ENCODE measurements at places on chromosomes 1 and 21.

GRCh38 chr1:34518146-34518699 is 236.6 kb upstream of the GJB5 start:
- DNase-seq = no peak

GRCh38 chr1:31135973-31136600 is 70.6 kb upstream of the PUM1 start:
- no peak for DNase-seq

DNA sequence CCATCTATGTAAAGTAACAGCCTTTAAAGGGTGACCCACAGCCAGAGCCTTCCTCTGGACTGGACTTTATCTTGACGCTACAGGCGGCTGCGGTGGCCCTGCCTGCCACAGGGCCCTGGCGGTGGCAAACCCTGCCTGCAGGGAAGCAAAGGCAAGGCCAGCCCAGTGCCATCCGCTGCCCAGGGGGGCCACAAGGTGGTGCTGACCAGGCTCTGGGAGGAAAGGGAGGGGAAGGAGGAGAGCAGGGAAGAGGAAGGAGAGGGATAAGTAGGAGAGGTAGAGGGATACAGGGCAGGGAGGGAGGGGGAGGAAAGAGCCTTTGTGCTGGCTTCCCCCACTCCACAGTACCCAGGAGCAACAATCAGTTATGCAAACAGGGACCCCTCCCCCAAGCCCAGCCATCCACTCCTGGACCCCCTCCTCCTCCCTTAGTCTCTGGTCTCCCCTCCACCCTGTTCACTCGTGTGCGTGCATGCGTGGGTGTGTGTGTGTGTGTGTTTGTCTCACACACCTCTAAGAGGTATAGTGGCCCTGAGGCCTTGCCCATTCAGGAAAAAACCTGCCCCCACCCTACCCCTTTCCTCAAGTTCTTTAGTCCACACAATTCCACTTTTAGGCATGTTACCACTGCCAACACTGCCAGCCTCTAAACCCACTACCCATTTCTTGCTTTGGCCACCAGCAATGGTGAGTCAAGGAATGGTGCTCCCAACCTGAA is 30.3 kb downstream of the SSBP3 start:
- DNase-seq = no peak

GRCh38 chr1:11350265-11350664 is 77.3 kb downstream of the UBIAD1 start:
- DNase-seq = no peak

DNA sequence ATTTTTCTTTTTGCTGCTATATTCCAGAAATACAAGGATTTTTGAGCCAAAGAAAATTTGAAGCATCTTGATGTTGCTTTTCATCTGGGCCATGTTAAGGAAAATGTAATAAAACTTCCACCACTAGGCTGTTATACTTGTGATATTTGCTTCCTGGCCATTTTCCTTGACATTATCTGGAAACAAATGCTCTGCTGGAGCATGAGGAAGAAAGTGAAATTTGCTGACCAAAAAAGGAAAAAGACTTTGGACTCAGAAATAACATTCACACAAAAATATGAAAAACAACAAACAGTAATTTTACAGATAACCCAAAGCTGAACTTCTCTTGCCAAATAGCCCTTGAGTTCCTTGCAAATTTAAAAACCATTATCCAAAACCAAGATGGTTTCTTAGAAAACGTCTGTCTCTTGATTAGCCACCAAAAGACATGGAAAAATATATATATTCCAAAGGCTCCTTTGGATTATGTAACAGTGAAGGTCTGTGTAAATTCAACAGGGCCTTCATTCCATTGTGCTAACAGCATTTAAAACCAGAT is 344.5 kb downstream of the LMX1A start:
- no peak for DNase-seq

- no peak for DNase-seq
Observed at GRCh38 chr1:67804710-67805109, 28.6 kb downstream of the GNG12 start.

GRCh38 chr1:11847667-11848372 is at the start of gene NPPA:
Gene NPPA (minus strand): TSS chr1:11847783. CDS start chr1:11847684, 99 bp downstream.
- no peak for DNase-seq

DNA sequence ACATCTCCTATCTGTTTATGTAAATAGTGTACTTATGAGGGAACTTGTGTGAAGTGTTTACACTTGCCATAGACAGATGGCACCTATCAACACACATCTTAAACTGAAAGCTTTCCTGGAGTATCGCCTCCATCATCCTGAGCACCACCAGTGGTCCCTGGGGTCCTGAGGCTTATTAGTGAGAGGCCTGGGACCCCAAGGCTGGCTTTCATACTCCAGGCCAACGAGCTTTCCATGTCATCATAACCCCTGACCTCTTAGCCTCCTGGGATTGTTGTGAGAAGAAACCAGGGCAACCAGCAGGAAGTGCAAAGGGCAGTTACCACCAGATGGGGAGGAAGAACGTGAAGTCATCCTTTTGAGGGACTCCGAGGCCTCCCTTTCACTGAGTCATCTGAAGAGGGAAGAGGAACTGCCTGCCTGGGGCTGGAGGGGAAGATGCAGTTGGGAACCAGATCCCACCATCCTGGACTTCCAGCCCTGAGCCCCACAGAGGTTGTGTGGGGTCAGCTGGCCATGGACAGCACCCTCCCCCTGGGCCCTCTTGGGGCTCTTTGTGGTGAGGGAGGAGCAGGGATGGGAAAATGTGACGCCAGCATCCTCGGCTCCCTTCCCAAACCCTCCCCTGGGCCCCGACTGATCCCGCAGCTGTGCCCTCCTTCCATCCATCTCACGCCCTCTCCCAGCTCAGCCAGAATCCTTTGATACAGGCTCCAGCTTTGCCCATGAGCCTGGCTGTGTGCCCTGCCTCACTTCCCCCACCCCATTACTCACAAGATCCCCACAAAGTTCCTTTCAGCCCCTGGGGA is 5.8 kb downstream of the INKA2 start:
- no peak for DNase-seq

GRCh38 chr1:1250786-1251284 is 4.3 kb upstream of the C1QTNF12 start:
- DNase-seq = no peak

DNA sequence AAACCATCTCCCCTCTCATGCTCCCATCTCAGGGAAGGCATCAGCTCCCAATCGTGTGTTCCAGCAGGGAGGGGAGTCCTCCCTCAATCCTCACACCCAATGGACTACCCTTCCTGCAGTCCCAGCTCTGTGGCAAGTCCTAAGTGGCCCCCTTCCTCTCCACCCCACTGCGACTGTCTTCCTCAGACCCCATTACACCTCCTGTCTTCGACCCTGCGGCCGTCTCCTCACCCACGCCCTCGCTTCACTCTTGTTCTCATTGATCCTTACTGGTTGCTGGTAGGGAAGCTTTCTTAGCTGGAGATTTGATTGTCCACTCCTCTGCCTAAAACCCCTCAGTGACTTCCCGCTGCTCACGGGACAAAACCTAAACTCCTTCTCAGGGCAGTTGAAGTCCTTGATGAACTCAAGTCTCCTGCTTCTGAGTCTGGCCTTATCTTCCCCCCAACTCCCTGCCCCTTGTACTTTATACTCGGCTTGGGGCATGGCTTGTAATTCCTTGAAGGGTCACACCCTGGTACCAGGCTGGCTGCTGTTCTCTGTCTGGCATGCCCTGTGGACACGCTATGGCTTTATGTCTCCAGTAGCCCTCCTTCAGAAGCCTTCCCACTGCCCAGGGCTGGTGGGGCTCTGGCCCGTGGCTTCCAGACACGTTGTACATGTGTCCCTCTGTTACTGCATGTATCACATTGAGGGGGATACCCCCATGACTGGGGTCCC is 2.3 kb upstream of the EPS8L3 start:
- DNase-seq = no peak

DNA sequence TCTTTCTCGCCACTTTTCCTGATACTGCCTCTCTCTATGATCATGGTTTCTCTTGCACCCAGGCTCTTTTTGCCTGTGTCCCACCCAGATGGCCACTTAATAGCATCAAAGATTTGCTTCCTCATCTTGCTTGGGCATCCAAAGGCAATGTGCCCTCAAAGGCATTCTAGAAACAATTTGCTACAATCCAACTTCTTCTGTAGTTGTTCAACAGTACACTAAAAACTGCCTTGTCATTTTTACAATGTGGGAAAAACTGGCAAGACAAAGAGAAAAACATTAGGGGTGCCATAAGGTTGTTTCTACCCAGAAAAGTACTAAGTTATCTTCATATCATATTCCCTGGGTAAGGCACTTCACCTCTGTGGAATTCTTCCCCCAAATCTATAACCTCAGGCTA is 16.5 kb upstream of the KLF18 start:
- no peak for DNase-seq

DNA sequence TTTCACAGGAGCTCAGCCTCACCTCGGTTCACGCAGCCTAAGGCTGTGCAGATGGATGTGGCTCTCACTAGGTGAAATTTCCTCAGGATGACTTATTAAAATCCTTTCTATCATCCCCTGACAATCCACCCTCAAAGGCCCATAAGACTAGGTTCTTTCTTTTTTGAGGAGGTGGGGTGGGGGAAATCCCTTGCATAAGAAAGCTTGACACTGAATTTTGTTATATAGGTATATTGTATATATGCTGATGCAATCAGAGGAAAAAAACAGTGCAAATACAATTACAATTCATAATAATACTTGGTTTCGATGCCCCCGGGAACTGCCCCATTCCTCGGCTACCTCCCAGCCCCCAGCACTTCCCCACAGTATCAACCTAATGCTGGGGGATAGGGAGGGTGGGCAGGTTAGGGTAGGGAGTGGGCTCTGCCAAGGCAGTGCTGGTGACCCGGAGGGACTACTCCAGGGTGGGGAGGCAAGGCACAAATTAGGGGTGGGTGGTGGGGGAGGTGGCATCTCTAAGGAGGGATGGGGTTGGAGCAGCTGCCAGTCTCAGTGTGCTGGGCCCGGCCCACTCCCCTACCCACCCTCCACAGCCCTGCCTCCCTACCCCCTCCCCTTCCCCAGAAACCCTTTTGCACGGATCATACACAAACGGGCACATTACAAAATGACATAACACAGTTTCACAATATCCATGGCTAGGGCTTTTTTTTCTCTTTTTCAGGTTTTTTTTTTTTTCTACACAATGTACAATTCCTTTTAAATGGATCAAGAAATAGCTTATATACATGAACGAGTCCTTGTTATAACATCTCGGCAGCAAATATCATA is 30.9 kb downstream of the SLC27A3 start:
- DNase-seq = no peak

DNA sequence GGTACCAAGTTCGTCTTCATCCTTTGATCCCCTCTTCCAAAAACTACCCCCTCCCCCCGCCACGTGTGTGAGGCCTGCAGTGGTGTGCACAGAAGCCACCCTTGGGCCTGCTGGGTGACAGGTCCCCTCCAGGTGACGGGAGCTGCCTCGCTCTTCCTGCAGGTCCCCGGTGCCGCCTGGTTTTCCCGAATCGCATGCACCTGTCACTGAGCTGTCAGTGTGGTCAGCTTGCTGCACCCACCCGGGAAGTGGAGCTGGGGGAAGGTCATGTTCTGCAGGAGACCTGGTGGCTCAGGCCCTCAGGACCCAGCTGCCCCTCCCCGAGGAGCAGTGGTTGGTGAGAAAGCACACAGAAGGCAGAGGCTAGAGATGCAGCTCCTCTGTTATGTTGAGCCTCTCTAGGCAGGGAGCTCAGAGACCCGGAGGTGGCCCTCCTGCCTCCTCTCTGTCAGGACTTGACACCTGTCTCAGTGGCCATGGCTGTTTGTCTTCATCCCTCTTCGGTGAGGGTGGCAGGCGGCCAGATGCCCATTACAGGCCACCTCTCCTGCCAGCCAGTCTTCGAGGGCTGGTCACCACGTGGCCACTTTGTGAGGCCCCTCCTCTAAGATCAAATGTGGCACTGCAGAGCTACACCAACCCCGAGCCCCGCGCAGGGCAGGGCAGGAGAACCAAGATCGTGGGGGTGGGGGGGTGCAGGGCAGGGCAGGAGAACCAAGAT is 60.9 kb downstream of the SKI start:
- DNase-seq = no peak

GRCh38 chr1:25208092-25208491 is 24.2 kb downstream of the SYF2 start:
- no peak for DNase-seq

DNA sequence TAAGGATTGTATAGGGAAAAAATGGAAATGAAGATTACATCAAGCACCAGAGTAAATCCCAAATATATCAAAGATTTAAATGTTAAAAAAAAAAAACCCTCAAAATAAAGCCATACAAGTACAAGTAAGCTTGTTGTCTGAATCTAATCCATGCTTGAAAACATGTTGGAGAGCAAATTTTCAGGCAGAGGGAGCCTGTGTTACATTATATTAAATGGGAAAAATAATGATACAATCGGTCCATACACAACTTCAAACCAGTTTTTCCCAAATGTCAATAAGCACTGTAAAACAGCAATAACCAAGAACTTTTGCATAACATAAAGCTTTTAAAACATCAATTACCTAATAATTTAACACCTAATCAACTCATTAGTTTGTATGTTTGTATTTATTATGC is 949.4 kb upstream of the ADGRL4 start:
- no peak for DNase-seq

Measured in HS-27A (cell line).